ENCODE measurements at places on chromosomes 6 and 20.
A peak's percentile ranks its signal among the peaks of the same experiment; 100 is the strongest.

DNA sequence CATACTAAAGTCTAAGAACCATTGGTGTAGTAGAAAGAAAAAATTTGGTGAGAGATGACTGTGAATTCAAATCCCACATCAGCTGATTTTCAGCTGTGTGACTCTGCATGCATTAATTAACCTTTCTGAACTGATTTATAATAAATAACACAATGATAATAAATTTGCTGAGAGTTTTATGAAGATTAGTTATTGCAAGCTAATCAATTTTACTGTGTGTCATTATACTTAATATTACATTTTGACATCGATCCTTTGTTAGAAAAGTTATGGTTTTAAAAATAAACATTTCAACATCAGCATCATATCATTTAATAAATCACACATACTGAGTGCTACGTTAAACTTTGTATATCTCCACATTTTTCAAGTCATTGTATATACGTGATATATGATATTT lies 599.7 kb upstream of the MMS22L start:
- DNase-seq = no peak

DNA sequence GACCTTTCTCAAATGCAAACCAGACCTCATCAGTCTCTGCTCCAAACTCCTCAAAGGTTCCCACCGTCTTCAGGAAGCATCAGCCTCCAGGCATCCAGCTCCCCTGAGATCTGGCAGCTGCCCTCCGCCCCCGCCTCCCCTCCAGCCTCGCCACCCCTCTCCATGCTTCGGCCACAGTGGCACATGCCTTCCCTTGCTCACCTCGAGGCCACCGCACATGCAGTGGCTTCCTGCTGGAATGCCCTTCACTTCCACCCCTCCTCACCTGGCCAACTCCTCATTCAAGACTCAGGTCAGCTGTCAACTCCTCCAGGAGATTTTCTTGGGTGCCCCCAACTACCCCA lies 13.4 kb downstream of the KIAA1755 start:
- DNase-seq = no peak

- no peak for DNase-seq
Measured at GRCh38 chr6:126923807-126924206, 194.7 kb upstream of the RSPO3 start.

DNA sequence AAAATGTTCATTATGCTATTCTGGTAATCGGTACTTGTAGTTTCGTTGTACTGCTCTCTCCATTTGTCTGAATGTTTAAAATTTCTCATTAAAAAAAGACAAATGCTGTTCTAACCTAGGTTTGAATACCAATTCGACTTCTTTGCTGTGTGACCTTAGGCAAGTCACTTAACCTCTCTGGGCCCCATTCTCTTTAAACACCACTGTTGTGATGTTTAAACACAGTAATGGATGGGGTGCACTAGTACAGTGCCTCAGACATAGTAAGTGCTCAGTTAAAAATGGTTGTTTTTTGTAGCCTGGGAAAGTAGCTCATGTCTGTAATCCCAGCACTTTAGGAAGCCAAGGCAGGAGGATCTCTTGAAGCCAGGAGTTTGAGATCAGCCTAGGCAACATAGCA lies 138.5 kb downstream of the MRPL14 start:
- no peak for DNase-seq

DNA sequence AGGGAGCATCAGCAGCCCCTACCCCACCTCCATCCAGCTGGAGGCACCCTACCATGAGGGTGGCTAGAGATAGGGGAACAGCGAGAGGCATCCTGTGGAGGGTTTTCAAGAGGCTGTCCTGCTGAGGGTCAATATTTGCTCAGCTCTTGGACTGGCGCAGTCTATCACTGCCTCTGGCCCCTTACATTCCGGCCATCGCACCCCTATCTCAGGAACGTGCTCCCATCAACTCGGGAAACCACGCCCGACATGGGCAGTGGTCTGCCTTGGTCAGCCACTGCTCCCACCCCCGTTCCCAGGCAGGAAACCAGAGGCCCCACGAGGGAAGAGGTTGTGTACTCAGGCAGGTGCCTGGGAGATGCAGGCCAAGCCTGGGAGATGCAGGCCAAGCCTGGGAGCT lies 57.9 kb downstream of the VEGFA start:
- DNase-seq = no peak

DNA sequence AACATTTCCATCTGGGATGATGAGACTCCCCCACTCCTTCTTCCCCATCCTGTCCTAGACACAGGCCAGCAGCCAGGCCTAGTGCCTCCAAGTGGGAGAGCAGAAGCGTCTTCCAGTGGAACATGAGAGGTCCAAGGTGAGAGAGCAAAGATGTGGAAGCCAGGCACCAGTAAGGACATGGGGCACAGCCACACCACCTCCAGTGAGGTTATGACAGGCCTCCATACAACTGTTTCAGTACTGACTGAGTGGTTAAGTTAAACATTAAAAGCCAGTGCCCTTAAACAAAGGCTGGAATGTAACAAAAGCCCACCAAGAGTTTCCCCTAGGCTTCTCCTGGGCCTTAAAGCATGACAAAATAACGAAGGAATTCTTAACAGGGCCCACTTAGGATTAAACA lies 5.3 kb downstream of the ZBTB24 start:
- no peak for DNase-seq

DNA sequence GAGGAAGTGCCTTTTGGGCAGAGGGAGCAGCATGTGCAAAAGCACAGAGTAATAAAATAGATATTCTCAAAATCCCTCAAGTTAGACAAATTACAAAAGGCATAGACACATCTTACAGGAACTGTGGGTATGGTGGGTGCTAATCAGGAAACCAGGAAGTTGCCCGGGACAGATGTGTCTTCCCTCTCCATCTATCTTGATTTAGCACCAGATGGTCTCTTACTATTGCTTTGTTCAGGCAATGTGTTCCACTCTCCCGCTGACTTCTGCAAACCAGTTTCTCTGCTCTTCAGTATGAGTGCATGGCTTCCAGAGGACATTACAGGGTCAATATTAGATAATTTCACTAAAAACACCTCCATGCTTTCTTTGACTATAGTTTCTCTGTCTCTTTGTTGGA lies 13.2 kb downstream of the CITED2 start:
- no peak for DNase-seq

DNA sequence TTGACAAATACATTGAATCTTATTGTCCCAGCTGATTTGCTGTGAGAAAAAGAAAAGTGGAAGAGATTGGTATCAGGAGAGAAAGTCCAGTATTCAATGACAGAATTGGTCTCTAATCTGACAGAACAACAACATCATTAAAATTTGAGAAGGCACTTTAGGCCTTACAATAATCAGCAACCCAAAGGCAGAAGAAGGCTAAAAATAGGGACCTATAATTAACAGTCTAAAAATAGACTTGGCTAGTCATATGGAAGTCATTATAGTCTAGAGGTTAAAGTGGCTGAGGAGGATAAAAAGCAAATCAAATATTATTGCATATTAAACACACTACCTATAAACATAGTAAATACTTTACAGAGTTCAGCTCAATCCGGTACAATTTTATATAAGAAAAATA lies 393.6 kb upstream of the JAG1 start:
- DNase-seq = no peak

DNA sequence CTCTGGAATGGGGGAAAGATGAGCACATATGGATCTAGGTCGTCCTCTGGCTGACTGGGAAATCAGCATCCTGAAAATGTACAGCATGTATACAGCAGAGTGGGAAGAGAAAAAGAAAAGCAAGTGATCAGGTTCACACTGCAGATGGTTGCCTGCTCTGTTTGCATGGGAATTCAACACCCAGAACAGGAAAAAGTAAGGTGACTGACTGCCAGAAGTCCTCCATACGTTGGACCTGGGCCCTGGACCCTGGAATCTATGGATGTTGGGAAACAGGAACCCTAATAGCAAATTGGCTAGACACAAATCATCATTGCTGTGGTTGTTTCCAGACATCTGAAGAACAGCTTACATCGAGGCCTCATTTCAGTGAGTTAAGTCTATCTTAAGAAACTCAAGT lies 30.3 kb upstream of the TNFAIP3 start:
- DNase-seq = no peak

GRCh38 chr20:54366669-54367344 lies 108.6 kb upstream of the DOK5 start:
- no peak for DNase-seq

DNA sequence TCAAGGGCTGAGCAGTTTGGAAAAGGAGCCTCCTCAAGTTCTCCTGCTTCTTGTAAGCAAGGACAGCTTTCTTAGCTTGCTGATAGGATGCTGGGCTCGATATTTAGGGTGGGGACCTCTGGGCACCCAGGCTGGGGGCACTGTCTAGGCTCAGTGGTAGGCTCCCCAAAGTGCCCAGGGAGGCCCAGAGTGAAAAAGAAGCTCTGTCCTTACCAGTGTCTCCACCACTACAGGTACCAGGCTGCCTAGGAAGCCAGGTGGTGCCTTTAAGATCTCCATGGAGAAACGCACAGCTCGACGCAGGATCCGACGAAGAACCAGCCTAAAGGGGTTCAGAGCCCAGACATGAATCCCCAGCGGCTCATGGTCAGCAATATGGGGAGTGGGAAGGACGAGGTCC lies 6.4 kb downstream of the AARS2 start:
- DNase-seq = no peak

- no peak for DNase-seq
Measured at GRCh38 chr6:99575544-99576227, 7.2 kb upstream of the CCNC start.

DNA sequence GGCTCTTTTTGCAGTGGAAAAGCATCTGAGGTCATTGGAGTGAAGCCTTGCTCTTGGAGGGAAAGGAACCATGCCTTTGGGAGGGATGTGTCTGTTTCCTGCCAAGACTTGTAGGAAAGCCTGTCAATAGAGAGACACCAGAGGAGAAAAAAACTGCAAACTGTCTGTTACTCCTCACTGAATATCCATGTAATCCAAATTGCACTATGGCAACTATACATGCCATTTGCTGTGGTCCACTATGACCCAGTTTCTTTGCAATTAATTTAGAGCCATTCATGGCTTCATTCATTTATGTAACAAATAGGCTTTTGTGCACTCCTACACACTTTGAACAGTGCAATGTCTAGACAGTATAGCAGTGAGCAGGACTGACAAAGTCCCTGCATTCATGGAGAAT lies 296.5 kb downstream of the SLC35F1 start:
- no peak for DNase-seq

DNA sequence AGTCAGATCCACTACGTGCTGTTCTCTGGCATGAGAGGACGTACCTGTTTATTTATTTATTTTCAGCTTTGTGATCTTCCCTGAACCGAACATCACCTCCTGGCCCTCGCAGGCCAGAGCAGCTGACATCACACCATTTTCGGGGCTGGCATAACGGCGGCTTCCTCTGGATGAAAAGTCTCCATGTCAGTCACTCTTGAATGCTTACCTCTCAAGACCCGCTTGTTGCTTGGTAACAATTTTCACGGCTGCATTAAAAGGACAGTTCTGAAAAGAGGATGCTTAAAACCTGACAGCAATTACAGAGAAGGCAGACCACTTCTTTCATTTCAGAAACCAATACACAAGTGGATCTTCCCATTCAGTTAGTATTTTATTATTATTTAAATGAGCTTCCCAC lies 159.8 kb upstream of the CDH4 start:
- DNase-seq = no peak

- no peak for DNase-seq
Measured at GRCh38 chr20:45835825-45836224, 2.2 kb downstream of the SNX21 start.

GRCh38 chr6:102407886-102408741 lies 1014.6 kb downstream of the GRIK2 start:
- DNase-seq = no peak

- DNase-seq = no peak
Measured at GRCh38 chr20:52031563-52032303, 159.8 kb downstream of the ZFP64 start.

GRCh38 chr6:148465670-148466069 lies 123.0 kb downstream of the SASH1 start:
- DNase-seq = no peak

DNA sequence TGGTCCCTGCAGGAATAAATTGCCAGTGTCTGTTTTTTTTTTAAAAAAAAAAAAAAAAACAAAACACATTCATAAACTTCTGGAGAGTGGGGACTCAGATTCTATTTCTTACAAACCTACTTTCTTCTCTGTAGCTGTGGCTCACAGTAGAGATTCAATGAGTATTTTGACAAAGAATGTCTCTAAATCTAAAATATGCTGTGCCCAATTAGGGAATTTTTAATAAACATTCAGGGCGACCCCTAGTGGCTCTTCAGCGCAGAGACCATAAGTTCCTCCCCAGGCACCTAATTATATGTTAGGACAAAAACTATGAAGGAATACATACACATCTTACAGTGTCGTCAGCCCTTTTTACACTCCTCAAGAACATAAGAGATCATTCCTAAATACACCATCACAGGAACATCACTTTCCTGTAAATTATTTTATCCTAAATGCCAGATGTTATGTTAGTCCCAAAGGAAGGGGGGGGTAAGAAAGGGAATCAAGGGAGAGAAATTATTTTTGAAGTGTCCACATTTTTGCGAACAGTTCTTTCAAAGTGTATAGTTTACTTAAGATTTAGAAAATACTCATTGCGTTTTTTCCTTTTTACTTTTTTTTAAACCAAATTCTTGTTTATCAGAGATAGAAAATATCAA lies 21.8 kb upstream of the NAA20 start:
- DNase-seq = no peak

GRCh38 chr6:158766621-158767455 lies 52.3 kb downstream of the EZR start:
- DNase-seq = no peak

- DNase-seq = peak; percentile 15
Measured at GRCh38 chr6:138001750-138002349, 105.4 kb downstream of the PERP start.

DNA sequence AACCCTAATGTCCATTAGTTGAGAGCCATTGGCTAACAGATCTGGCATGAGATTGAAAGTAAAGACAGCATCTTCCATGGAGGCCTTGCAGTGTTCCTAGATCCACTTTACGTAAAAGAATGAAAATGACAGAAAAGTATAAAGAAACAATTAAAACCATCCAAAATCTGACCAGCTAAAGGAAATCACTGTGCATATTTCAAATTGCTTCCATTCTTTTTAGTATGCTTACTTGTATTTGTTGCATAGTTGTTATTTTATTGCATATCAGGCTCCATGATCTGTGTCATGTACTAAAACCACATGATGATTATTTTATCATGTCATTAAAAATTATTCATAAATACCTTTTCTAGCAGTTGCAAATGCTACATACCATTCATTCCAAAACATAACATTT lies 67.9 kb downstream of the GCLC start:
- DNase-seq = no peak

GRCh38 chr6:126367849-126368248 lies 27.9 kb downstream of the CENPW start:
- DNase-seq = no peak

DNA sequence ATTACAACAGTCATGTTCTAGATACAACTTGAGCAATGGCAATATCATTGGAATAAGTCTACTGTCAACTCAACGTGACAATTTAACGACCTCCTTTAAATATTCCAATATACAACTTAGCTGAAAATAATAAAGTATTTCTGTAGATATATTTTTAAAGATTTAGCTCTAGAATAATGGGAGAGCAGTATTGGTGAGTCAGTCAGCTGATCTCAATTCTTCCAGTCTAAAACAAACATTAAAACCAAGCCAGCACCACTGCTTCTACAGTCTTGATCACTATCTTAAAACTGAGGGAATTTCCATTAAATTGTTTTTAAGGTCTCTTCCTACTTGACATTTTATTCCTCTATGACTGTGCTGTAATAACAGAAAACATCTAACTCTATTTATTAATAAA lies 38.2 kb downstream of the NOL7 start:
- no peak for DNase-seq

GRCh38 chr6:105135907-105136430 lies 43.8 kb downstream of the POPDC3 start:
- DNase-seq = no peak

Data from dorsolateral prefrontal cortex (tissue), 122 donors.